SJCRH30 (cell line): ENCODE measurements at places on chromosomes 3 and 15. TPM values are rescaled to one million over a fixed set of nuclear protein-coding genes. Genes with fewer than 3 reads are reported as not detected.

DNA sequence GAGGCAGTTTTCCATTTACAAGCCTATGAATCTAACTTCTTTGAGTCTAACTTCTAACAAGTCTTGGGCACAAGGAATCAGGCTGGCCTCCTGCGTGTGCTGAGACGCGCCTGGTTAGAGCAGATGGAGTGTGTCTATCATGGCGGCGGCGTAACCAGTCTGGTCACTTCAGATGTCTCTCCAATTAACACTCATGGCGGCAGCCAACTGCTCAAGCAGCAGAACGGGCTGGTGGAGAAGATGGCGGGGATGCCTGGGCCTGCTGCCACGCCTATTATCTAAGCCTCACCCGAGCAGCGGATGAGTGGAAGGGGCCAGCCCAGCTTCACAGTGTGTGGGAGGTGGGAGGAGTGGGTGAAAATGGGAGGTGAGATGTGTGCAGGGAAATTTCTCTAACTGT, 246.4 kb upstream of the TPRG1 start:
- DNase-seq = no peak
- H3K27ac ChIP-seq = no peak overlapping the region
- no peaks in the 10 kb centered on the region for H3K36me3 ChIP-seq
- H3K4me1 ChIP-seq = no peaks in the 10 kb centered on the region
- no peak overlapping the region for H3K4me3 ChIP-seq

DNA sequence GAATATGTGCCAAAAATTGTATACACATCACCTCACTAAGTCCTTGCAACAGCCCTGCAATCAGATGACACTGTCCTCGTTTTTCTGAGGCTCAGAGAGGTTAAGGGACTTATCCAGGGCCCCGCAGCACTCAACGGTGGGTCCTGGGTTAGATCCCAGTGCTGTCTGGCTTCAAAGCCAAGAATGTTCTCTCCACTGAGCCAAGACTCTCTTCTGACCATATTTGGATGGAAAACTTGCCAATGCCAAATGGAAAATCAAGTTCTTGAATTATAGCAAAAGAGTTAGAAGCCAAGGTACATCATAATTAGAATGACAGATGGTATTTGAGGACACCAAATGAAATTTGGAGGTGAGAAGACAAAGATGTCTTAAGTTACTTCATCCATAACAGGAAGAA, 75.9 kb downstream of the NCEH1 start:
- no peaks in the 10 kb centered on the region for H3K27me3 ChIP-seq
- no peaks in the 10 kb centered on the region for H3K36me3 ChIP-seq
- H3K27ac ChIP-seq = no peak overlapping the region
- H3K4me3 ChIP-seq = no peak overlapping the region
- no peak for DNase-seq
- no peaks in the 10 kb centered on the region for H3K4me1 ChIP-seq

Gene HES1
- 18.7 and 21.6 TPM in 2 replicates for total RNA-seq

Gene CNTN6
- 0.73 and 1.1 TPM in 2 replicates for total RNA-seq

Gene ZNF662
- total RNA-seq = not detected in 2 replicates

Gene LEKR1
- 0.61 and 0.91 TPM in 2 replicates for total RNA-seq
